ENCODE measurements at places on chromosomes 2 and 18.

GRCh38 chr2:129074298-129074920 lies 755.7 kb upstream of the HS6ST1 start:
- DNase-seq: no peak

DNA sequence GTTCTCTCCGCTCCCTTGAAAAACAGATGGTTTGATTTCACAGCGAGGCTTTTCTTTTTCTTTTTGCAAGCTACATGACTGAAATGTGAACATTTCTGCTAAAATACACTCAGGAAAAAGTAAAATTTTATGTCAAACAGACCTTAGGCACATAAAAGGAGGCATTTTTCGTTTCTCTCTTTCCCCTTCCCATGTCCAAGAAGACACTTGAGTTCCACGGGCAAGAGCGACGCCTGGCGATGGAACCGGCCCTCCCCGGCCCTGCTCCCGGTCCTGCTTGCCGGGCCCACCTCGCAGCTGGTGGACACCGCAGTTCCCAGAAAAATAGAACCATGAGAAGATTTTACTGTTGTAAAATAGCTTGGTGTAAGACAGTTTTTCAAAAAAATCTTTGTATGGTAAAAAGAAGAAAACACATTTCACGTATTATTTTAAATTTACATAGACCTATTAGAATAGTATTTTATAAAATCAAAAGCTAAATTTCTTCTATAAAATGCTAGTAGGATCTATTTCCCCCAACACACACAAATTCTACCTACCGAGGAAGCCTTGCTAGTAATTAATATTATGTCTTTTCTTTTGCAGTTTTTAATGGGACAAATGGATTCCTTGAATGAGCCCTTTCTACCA lies 2.3 kb upstream of the ALKAL2 start:
- no peak for DNase-seq

DNA sequence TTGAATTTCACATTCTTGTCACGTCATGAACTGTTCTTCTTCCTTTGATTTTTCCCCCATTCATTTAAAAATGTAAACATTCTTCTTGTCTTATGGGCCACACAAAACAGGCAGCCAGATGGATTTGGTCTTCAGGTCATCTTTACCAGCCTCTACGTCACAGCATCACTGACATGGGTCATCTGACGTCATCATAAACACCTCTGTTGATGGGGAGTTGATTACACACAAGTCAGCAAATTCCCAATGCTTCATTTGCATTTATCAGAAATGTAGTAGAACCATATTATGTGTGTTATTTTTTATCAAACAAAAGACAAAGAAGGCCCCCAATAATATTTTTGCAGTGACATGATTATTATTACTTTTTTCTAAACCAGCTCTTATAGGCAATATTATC lies 777.9 kb downstream of the DCC start:
- DNase-seq: no peak

GRCh38 chr2:180184506-180184905 lies 177.4 kb upstream of the CWC22 start:
- no peak for DNase-seq

DNA sequence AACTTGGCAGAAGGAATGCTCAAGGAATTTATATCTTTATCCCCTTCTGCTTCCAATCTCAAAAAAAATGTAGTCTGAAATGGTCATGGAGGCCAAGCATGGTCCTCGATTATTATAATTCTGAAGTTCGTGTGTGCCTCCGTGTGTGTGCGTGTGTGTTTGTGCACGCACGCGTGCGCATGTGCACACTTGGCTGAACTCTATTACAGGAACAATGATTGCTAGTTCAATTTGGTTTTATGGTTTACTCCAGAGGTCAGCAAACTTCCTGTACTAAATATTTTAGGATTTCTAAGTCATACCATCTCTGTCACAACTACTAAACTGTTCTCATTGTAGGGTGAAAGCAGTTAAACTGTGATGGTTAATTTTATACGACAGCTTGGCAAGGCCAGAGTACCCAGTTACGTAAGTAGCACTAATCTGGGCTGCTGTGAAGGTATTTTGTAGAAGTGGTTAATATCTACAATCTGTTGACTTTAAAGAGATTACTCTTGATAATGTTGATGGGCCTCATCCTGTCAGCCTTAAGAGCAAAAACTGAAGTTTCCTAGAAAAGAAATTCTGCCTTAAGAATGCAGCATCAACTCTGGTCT lies 5.8 kb upstream of the MARCHF7 start:
- DNase-seq: no peak

- DNase-seq: no peak
These were observed 138.7 kb upstream of the RBMS1 start for GRCh38 chr2:160632084-160632975.

DNA sequence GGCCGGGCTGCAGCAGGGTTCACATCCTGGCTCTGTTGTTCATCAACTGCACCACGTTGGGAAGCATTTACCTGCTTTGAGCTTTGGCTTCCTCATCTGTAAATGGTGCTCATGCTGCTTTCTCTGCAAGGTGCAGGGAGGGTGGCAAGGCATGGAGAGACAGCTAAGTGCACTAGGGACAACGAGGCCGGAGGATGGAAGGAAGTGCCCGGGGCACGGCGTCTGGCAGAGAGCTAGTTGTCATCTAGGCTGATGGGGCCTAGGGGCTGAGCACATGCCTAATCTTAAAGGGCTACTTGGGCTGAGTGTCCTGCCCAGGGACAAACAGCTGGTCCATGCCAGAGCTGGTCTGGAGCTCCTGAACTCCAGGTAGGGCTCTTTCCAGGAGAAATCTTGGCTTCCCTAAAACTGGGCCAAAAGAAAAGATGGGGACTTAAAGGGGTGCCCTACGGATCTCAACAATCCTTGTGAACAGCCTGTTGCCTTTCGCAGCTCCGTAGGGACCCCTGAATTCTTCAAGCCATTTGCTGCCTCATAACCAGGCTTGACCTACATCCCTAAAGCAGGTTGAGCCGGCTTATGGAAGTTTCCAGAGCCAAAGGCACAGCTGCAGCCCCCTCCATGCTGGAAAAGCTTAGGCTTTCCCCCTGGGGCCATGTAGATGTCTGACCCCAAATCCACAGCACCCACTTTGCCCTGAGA lies 130.8 kb downstream of the SMAD7 start:
- DNase-seq: no peak

DNA sequence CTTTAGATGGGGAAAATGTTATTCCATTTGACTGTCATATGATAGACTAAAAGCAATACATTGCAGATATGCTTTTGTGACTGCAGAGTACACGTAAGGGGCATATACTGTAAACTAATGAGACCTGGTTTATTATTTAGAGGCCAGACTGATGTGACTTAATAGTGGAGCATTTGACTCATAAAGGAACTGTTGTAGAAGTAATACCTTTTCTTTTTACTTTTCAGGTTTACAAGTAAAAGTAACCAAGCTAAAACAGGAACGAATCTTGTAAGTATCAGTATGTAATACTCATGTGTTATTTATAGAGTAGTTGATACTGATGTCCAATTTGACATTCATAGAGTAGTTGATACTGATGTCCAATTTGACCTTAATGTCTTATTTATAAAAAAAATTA lies 13.1 kb downstream of the RBBP8 start:
- DNase-seq: no peak

DNA sequence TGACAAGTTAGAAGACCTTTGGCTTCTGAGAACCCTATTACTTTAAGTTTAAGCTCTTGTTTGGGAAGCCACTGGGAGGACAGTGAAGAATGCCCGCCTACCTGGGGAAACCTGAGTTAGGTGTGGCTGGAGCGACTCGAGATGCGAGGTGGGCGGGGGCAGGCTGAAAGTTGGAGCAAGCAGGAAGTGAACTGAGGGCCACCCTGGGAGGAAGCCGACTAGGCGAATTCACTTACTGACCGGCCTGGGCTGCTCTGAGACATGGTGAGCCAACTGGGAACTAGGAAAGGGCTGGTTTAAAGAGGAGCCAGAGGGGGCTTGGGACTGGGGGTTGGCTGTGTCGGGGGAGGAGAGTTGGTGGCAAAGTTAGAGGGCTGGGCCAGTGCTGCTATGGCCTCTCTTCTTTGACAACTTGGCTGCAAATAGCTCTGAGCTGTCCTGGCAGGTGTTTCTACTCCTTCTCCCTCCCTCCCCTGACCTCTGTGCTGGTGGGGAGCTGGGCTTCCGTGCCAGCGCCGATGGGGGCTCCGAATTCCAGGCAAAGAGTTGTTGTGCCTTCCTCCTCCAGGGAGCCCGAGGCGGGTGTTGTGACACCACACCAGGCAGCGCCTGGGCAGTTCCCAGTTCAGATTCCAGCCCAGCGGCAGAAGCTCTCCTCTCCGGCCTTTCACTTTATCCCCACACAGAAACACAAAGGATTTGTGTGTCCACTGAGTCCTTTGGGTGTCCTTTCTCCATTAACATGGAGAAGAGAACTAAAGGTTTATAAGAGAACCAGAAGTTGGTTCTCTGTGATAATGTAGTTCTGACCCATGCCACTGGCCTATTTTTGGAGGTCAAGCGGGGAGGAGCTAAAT lies at the start of gene VAMP8:
VAMP8 (plus strand) TSS at position 201 of the 857 bp plus-strand sequence; CDS start at position 262, 61 bp downstream.
- DNase-seq: no peak

DNA sequence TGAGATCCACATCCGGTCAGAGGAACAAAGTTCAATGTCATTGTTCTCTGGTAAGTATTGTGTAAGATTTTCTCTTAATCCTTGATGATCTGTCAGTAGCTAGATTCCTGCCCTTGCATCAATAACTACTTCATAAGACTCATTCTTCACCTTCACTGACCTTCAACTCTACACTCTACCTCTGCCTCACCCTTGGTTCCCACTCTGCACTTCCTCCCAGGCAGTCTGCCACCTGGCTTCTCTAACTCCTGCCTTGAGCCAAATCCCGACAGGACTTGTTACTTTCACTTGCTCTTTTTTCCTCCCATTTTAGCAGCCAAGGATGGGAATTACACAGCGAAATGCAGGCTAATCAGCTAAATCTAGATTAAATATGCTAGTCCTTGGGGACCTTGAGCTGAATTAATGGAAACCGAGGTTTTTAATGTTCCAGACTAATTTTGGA lies 190.7 kb downstream of the DLGAP1 start:
- DNase-seq: no peak

- DNase-seq: no peak
These were observed 220.8 kb downstream of the ALK start for GRCh38 chr2:29700560-29700959.

DNA sequence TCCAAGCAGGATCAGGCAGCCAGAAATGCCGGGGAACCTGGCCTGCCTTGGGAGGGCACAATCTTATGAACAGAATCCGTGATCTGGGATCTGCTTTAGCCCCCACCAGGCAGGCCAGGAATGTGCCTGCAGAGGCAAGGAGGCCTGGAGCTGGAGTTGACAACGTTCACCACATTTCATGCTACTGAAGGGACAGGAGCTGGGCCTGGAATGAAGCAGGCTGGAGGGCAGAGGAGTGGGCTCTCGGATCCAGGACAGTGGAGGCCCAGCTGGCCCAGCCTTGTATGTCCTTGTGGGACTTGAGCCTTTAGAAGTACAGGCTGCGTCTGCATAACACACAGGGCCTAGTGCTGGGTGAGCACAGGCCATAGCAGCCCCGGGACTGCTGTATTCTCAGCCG lies 91.8 kb downstream of the KLHL29 start:
- DNase-seq: no peak

DNA sequence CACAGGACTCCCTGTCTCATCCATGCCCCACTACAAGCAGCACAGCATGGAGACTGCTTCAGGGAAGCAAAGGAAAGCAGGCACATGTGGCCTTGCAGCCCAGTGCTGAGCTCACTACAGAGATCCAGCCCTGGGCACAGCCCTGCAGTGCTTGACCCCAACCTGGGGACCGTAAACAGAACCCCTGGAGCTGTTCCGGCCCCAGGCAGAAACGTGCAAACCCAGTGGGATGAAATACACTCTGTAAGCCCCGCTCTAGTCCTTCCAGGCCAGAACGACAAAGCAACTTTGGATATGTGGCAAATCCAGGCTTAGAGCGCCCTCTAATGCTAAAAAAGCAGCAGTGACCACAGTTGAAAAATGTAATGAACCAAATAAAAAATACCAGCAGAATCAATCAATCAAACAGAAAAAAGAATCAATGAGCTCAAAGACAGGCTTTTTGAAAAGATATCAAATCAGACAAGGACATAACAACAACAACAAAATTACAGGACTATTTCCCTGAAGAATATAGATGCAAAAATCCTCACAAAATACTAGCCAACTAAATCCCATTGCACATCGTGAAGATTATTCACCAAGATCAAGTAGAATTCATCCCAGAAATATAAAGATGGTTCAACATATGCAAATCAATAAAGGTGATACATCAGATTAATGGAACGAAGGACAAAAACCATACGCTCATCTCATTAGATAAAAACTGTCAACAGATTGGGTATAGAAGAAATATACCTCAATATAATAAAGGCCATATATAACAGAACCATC lies 45.6 kb downstream of the ZNF519 start:
- no peak for DNase-seq

GRCh38 chr18:54807303-54807702 lies 21.0 kb upstream of the RAB27B start:
- no peak for DNase-seq

- no peak for DNase-seq
These were observed 122.8 kb upstream of the SH3BP4 start for GRCh38 chr2:234829074-234829455.

Measured in stimulated activated CD4-positive, alpha-beta T cell treated with anti-CD3 and anti-CD28 coated beads, Interleukin-1b, Interleukin-23, amount 100 ng/mL, for 1 hour (primary cell).